NAMALWA (cell line): ENCODE measurements at places on chromosomes 11 and 22.

DNA sequence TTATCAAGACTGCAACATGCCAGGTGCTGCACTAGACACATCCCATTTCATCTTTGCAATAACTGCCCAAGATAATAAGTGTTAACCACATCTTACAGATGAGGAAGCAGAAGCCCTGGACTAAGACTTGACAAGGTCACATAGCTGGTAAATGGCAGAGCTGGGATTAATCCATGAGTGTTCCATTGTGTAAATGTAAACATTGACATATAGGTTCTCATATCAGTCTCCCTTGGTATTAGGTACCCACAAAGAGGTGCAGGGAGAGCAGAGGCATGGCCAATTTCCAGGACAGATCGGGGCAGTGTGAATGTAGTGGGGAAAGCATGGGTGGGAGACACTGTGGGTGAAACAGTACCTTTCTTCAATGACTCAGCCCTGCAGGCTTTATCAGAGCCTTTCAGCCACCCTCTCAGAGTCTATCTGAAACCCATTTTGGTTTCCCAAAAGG, 17.9 kb downstream of the MICAL2 start:
- DNase-seq: no peak

GRCh38 chr22:24367841-24368240, 59.6 kb upstream of the ADORA2A start:
- no peak for DNase-seq

GRCh38 chr22:30695351-30695851, 727 bp downstream of the OSBP2 start:
- no peak for DNase-seq

- DNase-seq: no peak
These were observed 34.0 kb upstream of the TECTA start for GRCh38 chr11:121067026-121067425.
